ENCODE measurements at places on chromosomes 11 and 22. TPM values are rescaled to one million over a fixed set of nuclear protein-coding genes. Genes with fewer than 3 reads are reported as not detected.

The TIGD3 gene
- not detected for total RNA-seq

The EXPH5 gene
- total RNA-seq, result 1.1 TPM

The SLC7A4 gene
- 0.09 TPM for total RNA-seq

The SELENOH gene
- total RNA-seq, result 139 TPM

The KRTAP5-11 gene
- not detected for total RNA-seq

The MN1 gene
- 55.9 TPM for total RNA-seq

The OR2AT4 gene
- not detected for total RNA-seq

The KCNJ5 gene
- total RNA-seq, result not detected

The CHEK2 gene
- 17.1 TPM for total RNA-seq

The RPS6KA4 gene
- 72.1 TPM for total RNA-seq

The OSM gene
- not detected for total RNA-seq

The FOXRED1 gene
- 14.7 TPM for total RNA-seq

The GSTP1 gene
- total RNA-seq, result 172 TPM

The CSNK2A3 gene
- total RNA-seq, result 4.7 TPM

The NLRP14 gene
- total RNA-seq, result not detected

The MUC5AC gene
- total RNA-seq, result under 0.01 TPM

The CASP5 gene
- total RNA-seq, result not detected

The USP2 gene
- not detected for total RNA-seq

The UCP3 gene
- 0.54 TPM for total RNA-seq

The MDK gene
- total RNA-seq, result 52.2 TPM

The PRR5L gene
- 0.54 TPM for total RNA-seq

The ACRV1 gene
- total RNA-seq, result not detected

The SLC25A18 gene
- not detected for total RNA-seq

The PIWIL4 gene
- 2.7 TPM for total RNA-seq

The SYT12 gene
- not detected for total RNA-seq

The SEPTIN5 gene
- total RNA-seq, result 18.4 TPM

The SPI1 gene
- not detected for total RNA-seq

The MFRP gene
- 0.08 TPM for total RNA-seq

The XRCC6 gene
- 276 TPM for total RNA-seq

The SCN4B gene
- under 0.01 TPM for total RNA-seq

The RAB3IL1 gene
- total RNA-seq, result 50.7 TPM

The P4HA3 gene
- total RNA-seq, result 4.4 TPM

The OR2AG1 gene
- not detected for total RNA-seq

The LDLRAD3 gene
- total RNA-seq, result 10.8 TPM

Measured in fibroblast of the aortic adventitia (primary cell).